ENCODE measurements at places on chromosomes 11 and 22.

DNA sequence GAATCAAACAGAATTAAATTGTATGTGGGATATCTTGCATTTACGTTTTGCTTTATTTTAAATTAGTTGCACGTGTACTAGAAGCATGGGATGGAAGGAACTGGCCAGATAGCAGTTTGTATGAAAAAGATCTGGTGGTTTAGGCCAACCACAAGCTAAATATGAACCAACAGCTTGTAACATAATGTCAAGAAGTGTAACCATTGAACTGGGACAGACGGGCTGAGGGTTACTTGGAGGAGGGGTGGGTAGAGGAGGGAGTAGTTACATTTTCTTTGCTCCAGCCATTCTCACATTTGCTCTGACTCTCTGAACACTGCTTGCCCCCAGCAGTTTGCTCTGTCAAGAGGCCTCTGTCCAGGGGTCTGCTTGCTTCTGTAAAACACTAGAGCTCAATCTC lies 31.7 kb upstream of the CXCR5 start:
- DNase-seq: no peak
- no peak overlapping the region for H3K4me3 ChIP-seq
- H3K4me1 ChIP-seq: no peaks in the 10 kb centered on the region
- H3K36me3 ChIP-seq: no peaks in the 10 kb centered on the region

DNA sequence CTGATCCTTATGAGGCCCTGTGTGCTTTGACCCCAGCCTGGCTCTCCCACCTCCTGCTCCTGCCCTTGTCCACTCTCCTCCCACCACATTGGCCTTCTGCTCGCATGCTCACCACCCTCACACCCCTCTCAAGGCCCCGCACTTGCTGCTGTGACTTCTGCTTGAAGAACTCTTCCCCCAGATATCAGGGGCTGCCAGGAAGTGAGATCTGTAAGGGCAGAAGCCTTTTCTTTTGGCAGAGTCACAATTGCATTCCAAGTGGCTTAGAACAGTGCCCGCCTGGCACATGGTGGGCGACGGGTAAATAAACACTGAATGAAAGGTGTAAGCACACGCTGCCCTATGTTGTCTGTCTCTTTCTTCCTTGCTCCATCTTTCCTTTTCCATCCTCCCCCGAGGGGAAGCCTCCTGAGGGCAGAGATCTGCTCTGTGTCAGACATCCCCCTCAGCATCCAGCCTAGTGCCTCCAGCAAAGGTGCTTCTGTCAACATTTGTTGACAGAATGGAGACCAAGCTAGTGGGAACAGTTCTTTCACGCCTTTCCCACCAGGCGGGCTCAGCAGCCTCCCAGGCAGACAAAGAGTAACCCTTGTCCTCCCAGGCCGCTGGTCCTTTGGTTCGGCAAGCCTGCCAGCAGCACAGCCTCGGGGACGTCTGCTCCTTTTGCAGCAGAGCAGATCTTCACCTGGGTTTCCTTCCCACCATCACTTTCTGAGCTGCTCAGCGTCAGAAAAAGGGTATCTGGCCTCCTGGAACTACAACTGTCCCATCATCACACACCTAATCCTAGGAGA lies 10.0 kb upstream of the PEX26 start:
- peaks cover 4% of the 10 kb centered on the region for H3K27me3 ChIP-seq
- no peak overlapping the region for H3K4me3 ChIP-seq
- H3K4me1 ChIP-seq: peaks cover 40% of the 10 kb centered on the region
- H3K36me3 ChIP-seq: no peaks in the 10 kb centered on the region
- H3K27ac ChIP-seq: peak overlapping the region; percentile 77
- DNase-seq: no peak

DNA sequence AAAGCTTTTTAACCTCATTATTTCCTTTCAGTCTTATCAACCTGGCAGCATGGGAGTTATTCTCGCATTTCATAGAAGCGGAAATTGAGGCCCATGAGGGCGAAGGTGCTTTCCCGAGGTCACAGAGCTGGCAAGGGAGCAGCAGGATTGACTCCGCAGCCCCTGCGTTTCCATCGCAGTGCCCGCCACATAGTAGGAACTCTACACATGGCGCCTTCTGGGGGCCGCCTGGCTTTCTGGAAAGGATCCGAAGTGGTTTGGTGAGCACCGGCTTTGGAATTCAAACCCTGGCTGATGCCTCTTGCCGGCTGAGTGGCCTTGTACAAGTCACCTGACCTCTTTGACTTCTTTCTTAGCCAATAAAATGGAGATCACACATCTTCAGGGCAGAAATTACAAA lies 93.4 kb downstream of the CEP164 start:
- H3K27ac ChIP-seq: no peak overlapping the region
- DNase-seq: no peak
- H3K27me3 ChIP-seq: peaks cover 35% of the 10 kb centered on the region
- H3K4me1 ChIP-seq: peaks cover 4% of the 10 kb centered on the region

DNA sequence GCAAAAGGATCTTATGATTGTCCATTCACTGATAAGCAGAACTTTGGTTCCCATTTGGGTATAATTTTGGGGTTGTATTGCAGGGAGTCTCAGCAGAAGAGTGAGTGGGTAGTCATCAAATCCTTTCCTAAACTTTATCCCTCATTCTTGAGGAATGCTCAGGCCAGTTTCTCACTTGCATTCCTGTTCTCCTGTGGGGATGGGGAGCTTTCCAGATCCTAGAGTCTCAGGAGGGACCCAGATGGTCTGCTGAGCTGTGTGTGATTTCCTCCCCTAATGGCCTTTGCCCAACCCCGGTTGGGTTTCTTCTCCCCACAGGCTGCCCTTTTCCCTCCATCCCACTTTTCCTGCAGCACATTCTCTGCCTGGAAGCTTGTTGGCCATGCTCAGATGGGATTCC lies 79.9 kb downstream of the MIAT start:
- H3K4me1 ChIP-seq: peaks cover 3% of the 10 kb centered on the region
- no peaks in the 10 kb centered on the region for H3K36me3 ChIP-seq
- DNase-seq: no peak
- no peak overlapping the region for H3K4me3 ChIP-seq

- no peaks in the 10 kb centered on the region for H3K4me1 ChIP-seq
- DNase-seq: no peak
- no peak overlapping the region for H3K4me3 ChIP-seq
- no peaks in the 10 kb centered on the region for H3K27me3 ChIP-seq
- no peaks in the 10 kb centered on the region for H3K36me3 ChIP-seq
- H3K27ac ChIP-seq: no peak overlapping the region
Observed at GRCh38 chr22:25847451-25847850, 105.5 kb downstream of the MYO18B start.

GRCh38 chr11:32225571-32226285 lies 134.9 kb downstream of the RCN1 start:
- no peak for DNase-seq
- peaks cover 6% of the 10 kb centered on the region for H3K27me3 ChIP-seq
- no peak overlapping the region for H3K4me3 ChIP-seq
- no peaks in the 10 kb centered on the region for H3K4me1 ChIP-seq
- no peaks in the 10 kb centered on the region for H3K36me3 ChIP-seq

DNA sequence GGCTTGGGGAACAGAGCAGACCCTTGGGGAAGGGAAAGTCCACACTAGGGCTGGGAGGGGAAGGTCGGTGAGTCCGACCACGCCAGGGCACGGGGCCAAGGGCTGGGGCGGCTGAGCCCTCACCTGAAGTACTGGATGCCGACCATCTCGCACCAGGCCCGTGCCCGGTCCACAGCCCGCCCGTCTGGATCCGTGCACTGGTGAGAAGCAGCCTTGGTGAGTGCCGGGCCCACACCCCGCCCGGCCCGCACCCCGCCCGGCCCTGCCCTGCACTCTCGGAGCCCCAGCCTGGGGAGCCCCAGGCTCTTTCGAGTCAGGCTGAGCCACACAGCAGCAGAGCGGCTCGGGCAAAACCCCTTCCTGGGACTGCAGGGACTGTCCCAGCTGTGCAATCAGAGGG lies 1.9 kb upstream of the BAIAP2L2 start:
- peaks cover 10% of the 10 kb centered on the region for H3K27me3 ChIP-seq
- DNase-seq: no peak
- H3K36me3 ChIP-seq: peaks cover 24% of the 10 kb centered on the region
- H3K4me1 ChIP-seq: peaks cover 25% of the 10 kb centered on the region
- H3K27ac ChIP-seq: no peak overlapping the region
- H3K4me3 ChIP-seq: no peak overlapping the region

GRCh38 chr22:49136816-49137180 lies 690.9 kb downstream of the BRD1 start:
- no peak for DNase-seq
- H3K4me3 ChIP-seq: no peak overlapping the region
- H3K4me1 ChIP-seq: no peaks in the 10 kb centered on the region
- peaks cover 3% of the 10 kb centered on the region for H3K27me3 ChIP-seq
- H3K36me3 ChIP-seq: no peaks in the 10 kb centered on the region
- H3K27ac ChIP-seq: no peak overlapping the region

- H3K4me3 ChIP-seq: no peak overlapping the region
- no peaks in the 10 kb centered on the region for H3K36me3 ChIP-seq
- H3K27me3 ChIP-seq: peaks cover 32% of the 10 kb centered on the region
- no peaks in the 10 kb centered on the region for H3K4me1 ChIP-seq
Observed at GRCh38 chr22:36166518-36167220, 6.1 kb upstream of the APOL3 start.

- H3K4me3 ChIP-seq: no peak overlapping the region
- H3K27me3 ChIP-seq: no peaks in the 10 kb centered on the region
- H3K36me3 ChIP-seq: peaks cover 62% of the 10 kb centered on the region
- no peak overlapping the region for H3K27ac ChIP-seq
- H3K4me1 ChIP-seq: peaks cover 11% of the 10 kb centered on the region
Observed at GRCh38 chr11:33062137-33062536, 22.8 kb downstream of the TCP11L1 start.

GRCh38 chr11:122517403-122518379 lies 137.8 kb upstream of the UBASH3B start:
- H3K4me1 ChIP-seq: no peaks in the 10 kb centered on the region
- no peak overlapping the region for H3K4me3 ChIP-seq
- no peak overlapping the region for H3K27ac ChIP-seq
- peaks cover 12% of the 10 kb centered on the region for H3K27me3 ChIP-seq
- DNase-seq: no peak

GRCh38 chr11:16194566-16194965 lies 161.8 kb downstream of the SOX6 start:
- H3K27me3 ChIP-seq: no peaks in the 10 kb centered on the region
- DNase-seq: no peak
- H3K36me3 ChIP-seq: no peaks in the 10 kb centered on the region
- H3K4me3 ChIP-seq: no peak overlapping the region
- no peak overlapping the region for H3K27ac ChIP-seq

- no peak overlapping the region for H3K27ac ChIP-seq
- H3K4me1 ChIP-seq: no peaks in the 10 kb centered on the region
- DNase-seq: peak; percentile 48
- no peaks in the 10 kb centered on the region for H3K36me3 ChIP-seq
Observed at GRCh38 chr11:122863704-122864326, 18.7 kb upstream of the JHY start.

- peak overlapping the region; percentile 33 for H3K27ac ChIP-seq
- peaks cover 3% of the 10 kb centered on the region for H3K36me3 ChIP-seq
- H3K4me1 ChIP-seq: peaks cover 6% of the 10 kb centered on the region
- peak; percentile 19 for DNase-seq
Observed at GRCh38 chr11:131980888-131981668, 610.7 kb downstream of the NTM start.

DNA sequence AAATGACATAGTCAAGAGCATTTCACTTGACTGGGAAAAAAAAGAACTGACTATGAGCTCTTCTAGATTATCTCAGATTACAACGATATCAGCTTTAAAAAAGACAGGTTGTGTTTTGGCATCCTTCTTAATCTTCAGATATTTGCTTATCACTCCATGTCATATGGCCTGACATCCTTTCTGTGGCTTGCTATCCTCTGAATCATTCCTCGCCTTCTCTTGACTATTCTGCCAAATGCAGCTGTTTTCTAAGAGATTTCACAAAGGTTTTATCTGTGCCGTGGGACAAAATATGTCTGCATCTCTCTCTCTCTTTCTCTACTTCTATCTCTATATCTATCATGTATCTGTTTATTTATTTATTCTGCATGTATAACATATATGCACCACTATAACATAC lies 746.1 kb downstream of the CNTN5 start:
- H3K27ac ChIP-seq: no peak overlapping the region
- peak; percentile 16 for DNase-seq
- no peaks in the 10 kb centered on the region for H3K36me3 ChIP-seq
- no peak overlapping the region for H3K4me3 ChIP-seq
- no peaks in the 10 kb centered on the region for H3K27me3 ChIP-seq

- H3K27ac ChIP-seq: no peak overlapping the region
- peaks cover 11% of the 10 kb centered on the region for H3K4me1 ChIP-seq
- no peaks in the 10 kb centered on the region for H3K36me3 ChIP-seq
- DNase-seq: no peak
- H3K4me3 ChIP-seq: no peak overlapping the region
Observed at GRCh38 chr11:74734559-74734925, 3.3 kb upstream of the CHRDL2 start.

GRCh38 chr11:105720096-105720495 lies 110.2 kb downstream of the GRIA4 start:
- no peaks in the 10 kb centered on the region for H3K27me3 ChIP-seq
- peak overlapping the region; percentile 97 for H3K27ac ChIP-seq
- H3K4me1 ChIP-seq: peaks cover 2% of the 10 kb centered on the region
- DNase-seq: no peak

GRCh38 chr22:29130476-29130875 lies 57.6 kb downstream of the KREMEN1 start:
- peaks cover 6% of the 10 kb centered on the region for H3K4me1 ChIP-seq
- H3K36me3 ChIP-seq: no peaks in the 10 kb centered on the region
- no peak overlapping the region for H3K27ac ChIP-seq
- H3K4me3 ChIP-seq: no peak overlapping the region

- H3K36me3 ChIP-seq: no peaks in the 10 kb centered on the region
- DNase-seq: peak; percentile 83
- H3K4me3 ChIP-seq: no peak overlapping the region
- H3K4me1 ChIP-seq: peaks cover 6% of the 10 kb centered on the region
Observed at GRCh38 chr11:15893080-15893492, 463.3 kb downstream of the SOX6 start.

GRCh38 chr11:282630-283360 lies 4.6 kb downstream of the NLRP6 start:
- DNase-seq: no peak
- no peak overlapping the region for H3K4me3 ChIP-seq
- peaks cover 5% of the 10 kb centered on the region for H3K4me1 ChIP-seq
- no peak overlapping the region for H3K27ac ChIP-seq
- H3K27me3 ChIP-seq: peaks cover 92% of the 10 kb centered on the region

DNA sequence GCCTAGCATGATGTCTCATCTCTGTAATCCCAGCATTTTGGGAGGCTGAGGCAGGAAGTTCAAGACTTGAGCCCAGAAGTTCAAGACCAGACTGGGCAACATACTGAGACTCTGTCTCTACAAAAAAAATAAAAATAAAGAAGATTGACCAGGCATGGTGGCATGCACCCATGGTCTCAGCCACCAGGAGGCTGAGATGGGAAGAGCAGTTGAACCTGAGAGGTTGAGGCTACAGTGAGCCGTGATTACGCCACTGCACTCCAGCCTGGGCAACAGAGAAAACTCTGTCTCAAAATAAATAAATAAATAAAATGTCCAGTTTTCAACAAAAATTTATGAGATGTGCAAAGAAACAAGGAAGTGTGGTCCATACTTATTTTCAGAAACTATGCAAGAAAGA lies 28.3 kb downstream of the EFCAB6 start:
- no peak overlapping the region for H3K4me3 ChIP-seq
- DNase-seq: no peak
- H3K27me3 ChIP-seq: no peaks in the 10 kb centered on the region
- no peaks in the 10 kb centered on the region for H3K36me3 ChIP-seq
- H3K4me1 ChIP-seq: no peaks in the 10 kb centered on the region
- H3K27ac ChIP-seq: no peak overlapping the region

GRCh38 chr11:45300715-45301114 lies 14.6 kb upstream of the SYT13 start:
- H3K27me3 ChIP-seq: peaks cover 67% of the 10 kb centered on the region
- DNase-seq: no peak
- H3K4me3 ChIP-seq: no peak overlapping the region
- H3K27ac ChIP-seq: no peak overlapping the region

- H3K4me3 ChIP-seq: no peak overlapping the region
- H3K36me3 ChIP-seq: peaks cover 12% of the 10 kb centered on the region
- H3K4me1 ChIP-seq: peaks cover 8% of the 10 kb centered on the region
- no peaks in the 10 kb centered on the region for H3K27me3 ChIP-seq
- no peak for DNase-seq
- H3K27ac ChIP-seq: no peak overlapping the region
Observed at GRCh38 chr11:36381015-36381360, 84.9 kb downstream of the PRR5L start.
